ENCODE measurements at places on chromosomes 13 and 19. TPM values are rescaled to one million over a fixed set of nuclear protein-coding genes. Genes with fewer than 3 reads are reported as not detected.
A peak's percentile ranks its signal among the peaks of the same experiment; 100 is the strongest.

DNA sequence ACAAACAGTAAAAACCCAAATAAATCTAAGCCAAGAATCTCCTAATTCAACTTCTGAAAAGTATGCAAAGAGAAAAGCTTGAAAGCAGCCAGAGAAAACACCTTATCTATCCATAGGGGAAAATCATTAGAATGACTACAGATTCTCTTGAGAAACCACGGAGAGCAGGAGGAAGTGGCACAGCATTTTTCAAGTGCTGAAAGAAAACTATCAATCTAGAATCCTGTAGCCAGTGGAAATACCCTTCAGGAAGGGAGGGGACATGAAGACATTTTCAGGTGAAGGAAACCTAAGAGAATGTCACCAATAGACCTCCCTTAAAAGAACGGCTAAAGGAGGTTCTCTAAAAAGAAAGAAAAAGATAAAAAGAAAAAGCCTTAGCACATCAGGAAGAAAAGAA, 66.2 kb upstream of the XPO4 start:
- no peak for DNase-seq

Gene ZNF132
- total RNA-seq: 3.9 TPM

Gene IL12RB1
- total RNA-seq: 1.2 TPM

DNA sequence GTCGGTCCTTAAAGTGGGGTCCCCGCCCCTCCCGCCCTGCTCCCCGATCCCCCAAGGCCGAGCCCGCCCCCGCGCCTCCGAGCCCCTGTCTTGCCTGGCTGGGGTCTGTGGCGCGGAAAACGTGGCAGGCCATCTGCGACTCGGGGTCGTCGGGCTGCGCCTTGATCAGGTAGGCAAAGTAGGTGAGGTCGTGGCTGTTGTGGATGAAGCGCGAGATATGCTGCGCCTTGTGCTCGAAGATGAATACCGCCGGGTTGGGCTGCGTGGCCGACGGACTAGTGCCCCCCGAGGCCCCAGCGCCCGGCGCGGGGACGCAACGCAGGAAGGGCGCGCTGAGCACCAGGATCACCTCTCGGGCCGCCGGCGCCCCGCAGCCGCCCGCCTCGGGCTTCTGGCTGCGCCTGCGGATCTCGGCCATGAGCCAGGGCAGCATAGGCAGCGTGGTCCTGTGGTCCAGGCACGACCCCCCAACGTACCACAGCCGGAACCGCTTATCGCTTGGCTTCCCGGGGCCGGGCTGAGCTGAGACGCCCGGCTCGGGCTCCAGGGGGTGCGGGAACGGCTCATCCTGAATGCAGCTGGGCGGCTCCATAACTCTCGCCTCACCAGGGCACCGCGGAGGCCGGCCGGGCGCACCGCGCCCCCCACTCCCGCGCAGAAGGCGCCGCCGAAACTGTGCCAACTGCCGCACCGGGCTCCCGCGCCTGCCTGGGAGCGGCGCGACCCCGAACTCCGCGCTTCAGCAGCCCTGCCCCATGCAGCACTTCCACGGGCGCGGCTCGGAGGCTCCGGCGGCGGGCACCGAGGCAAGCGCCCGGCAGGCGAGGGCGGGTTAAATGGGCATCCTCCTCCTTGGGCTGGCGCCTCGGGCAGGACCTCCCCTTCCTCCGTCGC, 546 bp downstream of the TBC1D4 start:
- DNase-seq: peak; percentile 48

DNA sequence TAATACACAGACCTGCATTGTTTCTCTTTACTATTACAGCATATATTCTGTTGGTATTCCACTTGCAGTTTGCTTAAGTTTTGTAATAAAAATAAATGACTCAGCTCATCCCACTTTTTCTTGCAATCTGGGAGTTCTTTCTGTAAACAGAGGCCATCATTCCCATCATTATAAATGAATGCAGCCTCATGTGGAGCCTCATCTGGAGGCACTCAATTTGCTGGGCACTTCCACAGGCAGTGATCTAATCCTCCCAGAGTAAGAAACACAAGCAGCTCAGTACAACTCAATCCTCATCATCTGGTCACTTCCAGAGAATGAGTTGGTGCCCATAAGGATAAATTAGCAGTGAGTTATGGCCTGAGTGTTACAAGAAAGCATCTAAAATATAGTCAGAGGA, 2801.9 kb downstream of the PCDH9 start:
- no peak for DNase-seq

Gene TMPRSS9
- 0.54 TPM for total RNA-seq

DNA sequence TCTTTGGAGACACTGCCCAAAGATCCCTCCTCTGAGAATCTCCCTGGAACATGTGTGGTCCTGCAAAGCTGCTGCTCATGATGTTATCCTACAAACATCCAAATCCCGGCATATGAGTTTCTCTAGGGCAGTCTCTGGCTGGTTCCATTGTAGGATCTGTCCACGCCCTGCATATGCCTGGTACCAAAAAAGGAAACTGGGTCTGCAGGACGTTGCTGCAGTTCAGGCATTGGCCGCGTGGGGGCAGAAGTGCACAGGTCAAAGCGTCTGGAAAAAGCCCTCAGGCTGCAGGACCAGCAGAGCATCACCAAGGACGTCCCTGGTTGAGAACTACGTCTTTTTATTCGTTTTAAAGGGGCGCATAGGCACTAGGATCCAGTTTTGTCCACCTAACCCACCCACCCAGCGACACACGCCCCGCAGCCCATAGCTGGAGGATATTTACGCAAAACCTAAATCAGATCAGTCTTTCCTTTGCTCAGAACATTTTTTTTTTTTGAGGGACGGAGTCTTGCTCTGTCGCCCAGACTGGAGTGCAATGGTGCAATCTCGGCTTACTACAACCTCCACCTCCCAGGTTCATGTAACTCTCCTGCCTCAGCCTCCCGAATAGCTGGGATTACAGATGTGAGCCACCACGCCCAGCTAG, 12.9 kb upstream of the ZNF564 start:
- peak; percentile 93 for DNase-seq

DNA sequence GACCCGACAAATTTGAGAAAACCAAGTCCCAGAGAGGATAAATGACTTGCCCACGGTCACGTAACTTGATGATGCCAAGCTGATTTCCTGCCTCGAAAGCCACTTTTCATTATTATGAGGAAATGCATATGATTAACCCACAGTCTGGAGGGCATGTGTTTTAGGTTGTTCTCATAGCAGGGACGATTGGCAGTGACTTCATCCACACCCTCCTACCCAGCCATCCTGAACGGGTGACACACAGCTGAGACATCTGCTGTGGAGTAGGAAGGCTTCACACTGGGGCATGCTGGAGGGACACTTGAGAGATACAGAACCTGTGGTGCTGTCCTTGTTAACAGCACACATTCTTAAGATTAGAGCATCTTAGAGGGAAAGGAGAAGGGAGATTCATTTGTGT, 65.4 kb upstream of the WDFY2 start:
- no peak for DNase-seq

Gene HOOK2
- total RNA-seq: 379 TPM

- no peak for DNase-seq
Observed at GRCh38 chr13:41854758-41855157, 106.2 kb downstream of the VWA8 start.

Gene IRF2BP1
- 26.4 TPM for total RNA-seq

Gene TNFSF9
- total RNA-seq: 0.95 TPM

Data from Peyer's patch (tissue), 4 donors.